NCI-H1694 (cell line): ENCODE measurements at places on chromosomes 4 and X.

DNA sequence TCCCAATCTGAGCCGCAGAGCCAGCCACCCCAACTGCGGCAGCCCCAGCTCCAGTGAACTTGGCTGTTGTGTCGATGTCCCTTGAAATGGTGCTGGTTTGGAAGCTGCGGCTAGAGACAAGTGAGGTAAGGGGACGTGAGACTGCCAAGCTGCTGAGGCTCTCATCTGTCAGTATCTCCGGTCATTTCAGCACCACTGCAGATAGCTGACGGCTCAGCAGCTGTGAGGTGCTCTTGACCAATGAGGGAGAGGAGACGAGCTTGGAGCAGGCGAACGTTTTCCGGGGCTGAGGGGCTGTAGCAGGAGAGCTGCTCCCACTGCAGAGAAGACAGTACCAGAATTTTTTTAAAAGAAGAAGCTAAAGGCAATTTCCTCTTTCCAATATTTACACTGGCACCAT lies 175.5 kb upstream of the CASK start:
- DNase-seq: no peak

- no peak for DNase-seq
Measured at GRCh38 chr4:4884611-4885010, 25.1 kb downstream of the MSX1 start.

GRCh38 chr4:78528327-78528726 lies 23.2 kb upstream of the ANXA3 start:
- no peak for DNase-seq

- no peak for DNase-seq
Measured at GRCh38 chr4:14883166-14883565, 119.1 kb upstream of the CPEB2 start.

DNA sequence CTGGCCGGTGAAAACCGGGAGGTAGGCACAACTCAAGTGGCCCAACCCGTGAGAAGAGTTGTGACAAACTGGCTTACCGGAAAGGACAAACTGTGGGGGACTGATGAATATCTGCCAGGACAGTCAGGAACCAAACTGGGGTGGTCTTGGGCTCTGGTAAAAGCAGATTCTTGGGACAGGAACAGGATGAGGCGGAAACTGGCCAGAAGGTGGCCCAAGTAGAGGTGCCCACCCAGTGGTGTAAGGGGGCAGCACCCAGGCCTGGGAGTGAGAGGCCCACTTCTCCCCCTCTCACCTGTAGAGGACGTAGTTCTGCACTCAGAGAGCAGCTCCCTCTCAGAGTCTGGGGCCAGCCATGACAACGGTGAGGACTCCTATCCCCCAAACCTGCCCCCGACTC lies 5.9 kb downstream of the CCDC120 start:
- no peak for DNase-seq

DNA sequence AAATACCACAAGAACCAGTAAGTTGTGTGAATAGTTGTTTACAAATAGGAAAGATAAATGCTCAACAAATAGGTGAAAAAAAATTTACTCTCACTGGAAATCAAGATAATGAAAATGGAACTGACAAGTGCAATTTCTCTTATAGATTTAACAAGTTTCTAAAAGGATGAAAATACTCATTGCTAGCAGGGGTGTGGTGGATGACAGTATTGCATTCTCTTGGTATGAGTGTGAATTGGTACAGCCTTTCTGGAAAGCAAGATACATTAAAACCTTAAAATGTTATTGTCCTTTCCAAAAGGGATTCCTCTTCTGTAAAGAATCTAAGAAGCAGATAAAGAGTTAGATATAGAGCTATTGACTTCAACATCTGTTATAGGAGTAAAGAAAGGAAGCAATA lies 240.0 kb upstream of the RPS6KA3 start:
- no peak for DNase-seq

- no peak for DNase-seq
Measured at GRCh38 chrX:121028419-121028818, 19.0 kb upstream of the GLUD2 start.

GRCh38 chr4:87117051-87117731 lies 103.2 kb downstream of the KLHL8 start:
- no peak for DNase-seq
